ENCODE measurements at places on chromosomes 2 and 18.
A peak's percentile ranks its signal among the peaks of the same experiment; 100 is the strongest.

DNA sequence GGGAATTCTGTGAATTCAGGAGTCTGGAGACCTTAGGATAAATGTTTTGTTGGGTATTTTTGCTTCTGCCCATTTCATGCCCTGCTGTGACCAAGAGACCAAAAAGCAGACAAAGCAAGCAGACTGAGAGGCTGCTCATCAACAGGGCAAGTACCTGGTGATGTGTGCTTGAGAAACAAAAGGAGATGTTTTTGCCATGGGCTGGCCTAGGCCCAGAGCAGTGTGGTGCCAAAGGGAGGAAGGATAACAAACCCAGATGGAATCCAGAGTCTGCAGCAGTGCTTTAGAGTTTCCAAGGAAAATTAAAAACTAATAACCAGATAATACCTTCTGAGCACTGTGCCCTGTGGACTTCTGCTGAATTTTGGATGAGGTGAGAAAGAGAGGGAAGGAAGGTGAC, 538.4 kb downstream of the STK39 start:
- DNase-seq: no peak

- no peak for DNase-seq
Observed at GRCh38 chr18:79518028-79518682, 122.4 kb downstream of the NFATC1 start.

GRCh38 chr2:239881561-239882320, 143.4 kb downstream of the NDUFA10 start:
- no peak for DNase-seq

GRCh38 chr2:27735263-27735904, 36.1 kb upstream of the MRPL33 start:
- peak; percentile 48 for DNase-seq

DNA sequence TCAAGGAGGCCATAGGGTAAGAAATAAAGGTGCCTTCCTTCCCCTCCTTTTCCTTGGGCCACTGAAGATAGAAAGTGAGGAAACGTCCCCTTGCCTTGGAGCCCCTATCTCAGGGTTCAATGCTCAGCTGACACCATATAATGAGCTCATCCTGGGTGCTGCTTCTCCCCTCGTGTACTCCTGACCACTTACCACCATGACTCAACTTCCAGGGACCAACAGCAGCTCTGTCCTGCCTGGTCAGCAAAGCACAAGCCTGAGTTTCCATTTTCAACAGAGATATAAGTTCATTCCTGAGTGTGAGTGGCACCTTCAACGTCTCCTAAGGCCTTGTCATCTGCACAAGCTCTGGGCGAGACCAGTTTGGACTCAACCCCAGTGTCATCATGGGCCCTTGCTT, 151.2 kb downstream of the CAPN13 start:
- DNase-seq: no peak

GRCh38 chr2:142803158-142803557, 74.3 kb upstream of the KYNU start:
- no peak for DNase-seq

GRCh38 chr18:67766930-67767329, 250.4 kb upstream of the DSEL start:
- DNase-seq: no peak

GRCh38 chr2:42827647-42828486, 35.5 kb upstream of the HAAO start:
- DNase-seq: peak; percentile 70

- DNase-seq: no peak
Observed at GRCh38 chr2:221096706-221097567, 475.2 kb downstream of the EPHA4 start.

DNA sequence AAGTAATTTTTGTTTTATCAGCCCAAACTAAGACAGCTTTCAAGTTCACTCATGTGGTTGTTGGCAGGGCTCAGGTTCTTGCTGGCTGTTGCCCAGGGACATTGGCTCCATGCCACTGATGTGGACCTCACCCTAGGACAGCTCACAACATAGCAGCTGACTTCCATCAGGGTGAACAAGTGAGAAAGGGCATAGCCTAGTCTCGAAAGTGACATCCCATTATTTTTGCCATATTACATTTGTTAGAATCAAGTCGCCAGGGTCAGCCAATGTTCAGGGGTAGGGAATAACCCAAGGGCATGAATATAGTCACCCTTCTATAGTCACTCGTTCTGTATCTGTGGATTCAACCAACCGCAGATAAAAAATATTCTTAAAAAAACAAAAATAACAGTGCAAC, 10.7 kb upstream of the CWC22 start:
- DNase-seq: no peak

GRCh38 chr2:30216157-30216556, 15.2 kb upstream of the LBH start:
- no peak for DNase-seq

DNA sequence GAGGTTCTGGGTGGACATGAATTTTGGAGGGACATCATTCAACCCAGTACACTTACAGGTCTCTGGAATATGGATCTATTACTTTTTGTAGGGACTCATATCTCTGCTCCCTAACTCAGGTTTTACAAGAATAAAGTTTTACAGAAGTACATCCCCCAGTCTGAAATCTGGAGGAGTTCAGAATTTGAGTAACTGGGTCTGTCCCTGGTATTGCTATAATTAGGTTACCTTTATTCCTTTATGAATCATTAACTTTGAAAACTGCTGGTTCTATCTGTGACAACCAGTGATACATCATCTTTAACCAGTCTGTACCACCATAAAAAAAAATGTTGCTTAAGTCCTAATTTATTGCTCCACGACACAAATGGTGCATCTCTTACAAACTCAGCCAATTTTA, 59.9 kb downstream of the INSIG2 start:
- DNase-seq: no peak

- no peak for DNase-seq
Observed at GRCh38 chr2:105683011-105683492, 61.7 kb upstream of the NCK2 start.

- no peak for DNase-seq
Observed at GRCh38 chr2:45833968-45834344, 182.5 kb downstream of the PRKCE start.

- DNase-seq: no peak
Observed at GRCh38 chr18:48123324-48123723, 192.9 kb upstream of the SMAD2 start.

DNA sequence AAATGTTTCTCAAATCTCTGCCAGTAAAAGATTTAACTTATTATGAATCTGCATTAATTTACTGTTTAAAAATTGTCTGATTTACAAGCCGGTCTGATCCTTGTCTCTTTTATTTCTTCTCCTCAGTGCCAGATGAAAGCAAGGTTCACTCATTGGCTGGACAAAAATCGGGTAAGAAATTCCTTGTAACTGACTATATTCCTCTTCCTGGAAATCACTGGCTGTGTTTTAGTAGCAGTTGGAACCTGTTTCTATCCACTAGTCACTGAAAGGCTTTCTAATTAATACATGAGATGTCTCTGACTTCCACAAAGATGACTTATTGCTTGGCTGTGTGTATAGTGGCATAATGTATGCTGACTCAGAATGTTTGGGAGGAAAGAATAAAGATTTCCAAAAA, 436.6 kb upstream of the NRP2 start:
- no peak for DNase-seq

GRCh38 chr2:128642821-128643220, 324.2 kb upstream of the HS6ST1 start:
- DNase-seq: no peak

DNA sequence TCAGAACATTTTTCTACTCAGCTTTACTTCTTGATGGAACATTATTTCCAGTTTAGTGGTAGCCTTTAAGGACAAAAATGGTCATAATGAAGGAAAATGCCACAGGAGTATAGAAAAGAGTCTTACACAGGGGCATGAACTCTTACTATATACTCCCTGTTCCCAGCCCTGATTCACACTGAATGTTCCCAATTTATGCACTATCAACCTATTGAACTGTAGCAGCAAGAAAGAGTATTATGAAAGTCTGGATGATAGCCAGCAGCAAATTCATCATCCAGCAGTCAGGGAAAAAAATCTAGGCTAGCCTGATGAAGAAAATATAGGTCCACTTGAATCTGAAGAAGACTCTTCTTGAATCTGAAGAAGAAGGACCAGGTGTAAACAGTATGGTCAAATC, 1170.3 kb upstream of the CHAC2 start:
- no peak for DNase-seq

DNA sequence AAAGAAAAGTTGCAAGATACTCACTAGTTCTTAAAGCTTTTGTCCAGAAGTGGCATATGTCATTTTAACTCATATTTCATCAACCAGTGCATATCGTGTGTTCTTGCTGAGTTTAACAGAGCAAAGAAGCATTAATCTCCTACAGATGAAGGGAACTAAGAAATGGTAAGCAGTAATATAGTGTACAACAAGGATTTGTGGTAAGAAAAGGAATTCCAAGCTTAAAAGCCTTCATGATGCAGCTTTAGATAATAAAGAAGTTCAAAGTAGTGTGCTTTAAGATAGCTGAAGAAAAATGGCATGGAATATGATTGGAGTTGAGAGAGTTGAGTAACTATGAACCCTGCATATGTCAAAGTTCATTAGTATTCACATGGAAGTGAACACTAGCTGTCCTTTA, 649.8 kb upstream of the FSHR start:
- DNase-seq: no peak

GRCh38 chr2:72143441-72144273, 4.0 kb downstream of the CYP26B1 start:
- no peak for DNase-seq

DNA sequence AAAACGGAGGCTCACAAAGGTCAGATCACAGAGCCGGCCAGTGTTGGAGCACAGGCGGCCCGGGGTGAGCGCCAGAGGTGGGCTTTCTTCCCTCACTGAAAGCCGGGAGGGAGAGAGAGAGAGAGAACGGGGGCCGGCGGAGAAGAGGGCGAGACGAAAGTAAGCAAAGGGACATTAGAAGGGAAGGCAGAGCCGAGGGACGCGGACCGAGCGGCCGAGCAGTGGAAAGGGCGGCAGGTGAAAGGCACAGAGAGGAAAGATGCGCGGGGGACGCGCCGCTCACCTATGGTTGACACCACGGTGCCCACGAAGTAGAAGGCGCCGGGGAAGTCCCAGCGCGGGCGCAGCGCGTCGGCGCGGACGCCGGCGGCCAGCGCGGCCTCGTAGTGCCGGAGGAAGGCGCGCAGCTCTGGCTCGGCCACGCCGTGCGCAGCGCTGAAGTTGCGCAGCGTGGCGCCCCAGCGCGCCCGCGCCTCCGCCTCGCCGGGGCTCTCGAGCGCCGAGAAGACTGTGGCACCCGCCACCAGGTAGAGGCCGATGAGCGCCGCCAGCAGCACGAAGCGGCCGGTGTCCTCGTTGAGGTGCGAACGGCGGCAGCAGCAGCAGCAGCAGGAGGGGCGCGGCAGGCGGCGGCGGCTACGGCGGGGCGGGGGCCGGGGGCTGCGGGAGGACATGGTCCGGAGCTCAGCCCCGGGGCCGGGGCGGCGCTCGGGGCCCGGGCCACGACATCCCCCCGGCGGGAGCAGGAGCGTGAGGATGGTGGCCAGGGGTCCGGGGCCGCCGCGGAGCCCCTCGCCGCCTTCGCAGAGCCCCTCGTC, 166.9 kb downstream of the MSH2 start:
- no peak for DNase-seq

- no peak for DNase-seq
Observed at GRCh38 chr2:12382366-12382765, 334.4 kb upstream of the TRIB2 start.

GRCh38 chr2:70887550-70888246, 48.0 kb upstream of the ATP6V1B1 start:
- DNase-seq: no peak

DNA sequence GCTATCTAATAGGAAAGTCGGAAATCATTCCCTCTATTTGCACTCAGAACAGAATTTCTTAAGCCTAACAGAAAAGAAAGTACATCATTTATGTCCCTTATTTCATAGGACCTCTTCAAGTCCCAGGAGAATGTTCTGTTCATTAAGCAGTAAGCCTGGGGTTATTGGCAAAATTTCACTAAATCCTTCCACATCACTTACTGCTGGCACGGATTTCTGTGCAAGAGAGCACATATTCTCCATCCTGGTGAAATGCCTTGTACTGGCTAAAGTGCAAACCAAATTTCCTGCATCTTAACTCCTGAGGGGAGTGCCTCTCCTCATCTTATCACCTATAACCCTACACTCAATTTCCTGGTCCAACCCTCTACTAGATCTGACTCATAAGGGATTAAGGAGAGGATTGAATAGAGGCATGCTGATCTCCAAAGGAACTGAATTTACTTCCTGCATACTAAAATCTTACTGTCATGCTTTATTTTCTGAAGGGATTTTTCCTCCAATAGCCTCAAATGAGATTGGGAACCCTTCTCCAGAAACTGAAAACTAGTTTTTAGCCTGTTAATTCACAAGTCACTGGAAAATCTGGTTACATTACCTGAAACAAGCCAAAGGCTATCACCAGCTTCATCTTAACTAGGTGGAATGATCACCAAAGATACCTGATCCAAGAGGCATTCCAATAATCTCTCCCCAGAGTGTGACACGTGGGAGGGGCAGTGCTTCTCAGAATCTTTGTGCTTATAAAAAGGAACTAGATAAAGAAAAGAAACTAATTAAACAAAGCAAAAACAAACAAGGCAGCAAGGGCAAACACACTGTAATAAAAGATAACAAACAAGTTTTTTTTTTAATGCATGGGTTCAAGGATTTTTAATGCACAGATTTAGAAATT, 311.1 kb downstream of the NR4A2 start:
- no peak for DNase-seq

DNA sequence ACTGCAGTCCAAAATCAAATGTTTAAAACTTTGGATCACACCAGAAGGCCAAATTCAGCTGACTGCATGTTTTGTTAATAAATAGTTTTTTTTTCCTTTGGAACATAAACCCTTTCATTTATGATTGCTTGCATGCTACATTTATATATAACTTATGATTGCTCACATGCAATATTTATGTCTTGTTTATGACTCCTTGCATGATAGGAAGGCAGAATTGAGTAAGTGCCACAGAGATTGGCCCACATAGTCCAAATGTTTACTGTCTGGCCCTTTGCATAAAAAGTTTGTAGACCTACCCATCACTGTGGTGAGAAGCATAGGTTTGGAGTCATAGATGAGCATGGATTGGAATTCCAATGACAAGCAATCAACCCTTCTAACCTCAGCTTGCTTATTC, 30.8 kb downstream of the WDFY1 start:
- DNase-seq: no peak

GRCh38 chr2:25742501-25742900, 69.1 kb upstream of the DTNB start:
- DNase-seq: no peak

DNA sequence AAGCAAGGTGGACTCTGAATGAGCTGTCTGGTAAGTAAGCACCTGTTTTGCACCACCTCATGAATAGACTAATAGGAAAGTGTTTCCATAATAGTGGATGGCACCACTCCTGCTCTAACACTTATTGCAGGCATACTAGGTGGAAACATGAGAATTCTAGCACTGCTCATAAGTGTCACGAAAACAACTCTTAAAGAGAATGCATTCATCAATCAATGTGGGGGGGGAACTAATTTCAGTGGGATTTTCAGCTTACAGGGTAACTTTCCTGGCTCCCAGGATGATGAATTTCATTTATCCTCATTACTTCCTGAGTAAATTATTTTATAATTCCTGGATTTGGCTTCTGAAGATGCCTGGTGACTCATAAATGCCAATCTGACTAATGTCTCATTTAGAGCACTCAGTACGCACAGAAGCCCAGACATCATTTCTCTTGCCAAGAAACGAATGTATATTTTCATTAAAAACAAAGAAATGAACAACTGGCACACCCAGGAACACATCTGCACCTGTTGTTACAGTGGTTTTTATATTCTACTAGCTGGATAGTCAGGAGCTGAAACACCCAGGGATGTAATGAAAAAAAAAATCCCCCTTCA, 129.6 kb downstream of the PID1 start:
- DNase-seq: no peak

GRCh38 chr2:209721497-209721896, 50.1 kb upstream of the UNC80 start:
- DNase-seq: no peak

- DNase-seq: no peak
Observed at GRCh38 chr2:172283476-172283875, 143.9 kb upstream of the ITGA6 start.

All from CD4-positive, alpha-beta memory T cell (primary cell).